ENCODE measurements at places on chromosomes 3 and 15.

DNA sequence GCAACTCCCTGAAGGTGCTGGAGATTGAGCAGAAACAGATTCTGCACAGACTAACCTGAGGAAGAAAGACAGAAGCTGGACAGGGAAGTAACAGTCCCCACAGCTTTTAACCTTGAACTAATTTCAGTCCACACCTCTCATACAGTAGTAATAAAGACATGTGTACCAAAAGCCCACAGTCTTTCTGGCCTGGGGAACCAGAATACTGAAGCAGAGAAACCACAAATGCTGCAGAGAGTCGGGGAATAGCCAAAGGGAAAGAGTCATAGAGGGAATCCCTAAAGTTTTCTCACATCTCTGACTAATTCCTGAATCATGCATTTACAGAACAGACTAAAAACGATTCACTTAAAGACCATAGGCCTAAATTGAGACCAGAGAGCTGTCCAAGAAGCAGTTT, 503.4 kb upstream of the NECTIN3 start:
- no peak for DNase-seq

GRCh38 chr15:64975390-64975789, 14.3 kb downstream of the SPG21 start:
- DNase-seq, result no peak

DNA sequence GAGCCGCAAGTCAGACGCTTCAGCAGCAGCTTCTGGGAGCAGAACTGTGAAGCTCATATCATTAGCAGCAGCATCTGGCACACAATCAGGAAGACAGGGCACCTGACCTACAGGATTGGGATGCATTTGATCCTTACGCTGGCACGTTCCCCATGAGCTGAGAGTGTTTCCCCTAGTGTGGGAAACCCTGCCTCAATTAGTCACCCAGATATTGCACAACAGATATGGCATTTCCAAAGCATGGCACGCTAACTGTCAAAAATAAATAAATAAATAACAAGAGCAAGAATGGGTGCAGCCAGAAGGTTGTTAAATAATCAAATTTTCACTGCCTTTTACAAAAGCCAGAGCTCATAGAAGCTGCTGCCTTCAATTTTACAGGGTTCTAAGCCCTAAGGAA, 189.6 kb upstream of the THBS1 start:
- no peak for DNase-seq

DNA sequence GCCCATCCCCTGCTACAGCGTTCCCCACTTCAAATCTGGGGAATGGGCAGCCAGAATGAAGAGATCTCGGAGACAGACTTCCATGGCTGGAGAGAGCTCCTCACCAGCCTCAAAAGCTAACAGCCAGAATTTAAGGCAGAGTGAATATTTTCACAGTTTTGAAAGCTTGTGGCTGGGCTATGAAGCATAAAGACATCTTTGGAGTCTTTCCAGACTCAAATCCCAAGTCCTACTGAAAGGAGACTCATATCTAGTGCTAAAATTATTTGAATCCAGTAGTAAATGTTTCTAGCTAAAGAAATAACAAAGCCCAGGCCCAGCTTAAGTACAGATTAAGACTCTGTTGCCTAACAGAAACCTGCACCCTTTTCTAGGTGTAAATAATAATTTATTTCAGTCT, 628.4 kb upstream of the ALCAM start:
- no peak for DNase-seq

- no peak for DNase-seq
These were observed 92.2 kb upstream of the TNFAIP8L3 start for GRCh38 chr15:51186891-51187290.

DNA sequence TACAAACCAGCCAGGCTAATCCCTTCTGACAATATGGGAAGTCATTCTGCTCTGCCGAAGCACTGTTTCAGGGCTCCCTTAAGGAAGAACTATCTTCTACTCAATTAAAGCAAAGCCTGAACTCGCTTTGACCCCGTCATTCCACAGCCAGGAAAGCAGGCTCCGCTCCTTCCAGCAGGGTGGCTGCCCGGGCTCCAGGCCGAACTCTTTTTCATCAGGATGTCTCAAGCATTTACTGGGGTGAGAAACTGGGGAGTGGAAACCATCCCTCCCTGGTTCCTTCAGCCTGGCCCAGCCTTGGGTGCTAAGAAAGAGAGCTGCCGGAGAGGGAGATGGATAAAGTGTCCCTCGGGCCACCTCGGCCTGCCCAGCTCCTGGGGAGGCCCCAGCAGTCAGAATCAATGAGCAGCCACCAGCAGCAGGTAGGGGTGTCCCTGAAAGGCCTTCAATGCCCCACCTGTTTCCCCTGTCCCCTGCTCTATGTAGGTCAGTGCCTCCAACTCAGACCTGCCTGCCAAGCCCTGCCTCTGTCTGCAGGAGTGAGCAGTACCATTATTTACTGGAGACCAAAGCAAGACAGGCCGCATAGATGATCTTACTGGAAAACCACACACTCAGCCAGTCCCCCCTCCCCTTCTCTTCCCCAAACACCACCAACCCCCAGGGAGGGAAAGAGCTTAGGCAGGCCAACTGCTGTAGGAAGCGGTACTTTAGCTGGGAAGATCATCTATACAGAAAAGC, 225.6 kb upstream of the TLE3 start:
- no peak for DNase-seq

GRCh38 chr3:40914475-40914874, 284.8 kb upstream of the CTNNB1 start:
- DNase-seq, result no peak

DNA sequence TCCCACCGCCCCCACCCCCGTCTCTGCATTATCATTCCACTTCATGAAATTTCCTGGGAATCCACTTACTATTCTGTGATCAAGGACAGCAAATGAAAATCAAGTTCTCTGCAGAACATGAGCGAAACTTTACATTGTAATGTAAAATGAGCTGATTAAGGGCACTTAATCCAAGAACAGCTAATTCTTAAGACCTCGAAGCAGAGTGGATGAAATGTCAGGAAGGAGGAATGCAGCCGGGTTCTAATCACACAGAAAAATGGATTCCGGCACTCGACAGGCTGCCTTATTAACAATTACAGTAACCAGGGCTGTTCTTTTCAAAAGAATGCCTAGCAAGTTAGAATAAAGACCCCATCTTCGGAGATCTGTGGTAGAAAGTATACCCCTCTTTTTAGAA, 57.5 kb downstream of the RFTN1 start:
- no peak for DNase-seq
